Stimulated activated CD8-positive, alpha-beta memory T cell treated with anti-CD3 and anti-CD28 coated beads, Interleukin-4, amount 100 ng/mL, for 24 hours (primary cell): ENCODE measurements at places on chromosomes 5 and 9.

- DNase-seq = no peak
These were observed 527.2 kb downstream of the KCTD16 start for GRCh38 chr5:144697847-144698262.

GRCh38 chr9:133389562-133389961 is 13.4 kb downstream of the STKLD1 start:
- no peak for DNase-seq

DNA sequence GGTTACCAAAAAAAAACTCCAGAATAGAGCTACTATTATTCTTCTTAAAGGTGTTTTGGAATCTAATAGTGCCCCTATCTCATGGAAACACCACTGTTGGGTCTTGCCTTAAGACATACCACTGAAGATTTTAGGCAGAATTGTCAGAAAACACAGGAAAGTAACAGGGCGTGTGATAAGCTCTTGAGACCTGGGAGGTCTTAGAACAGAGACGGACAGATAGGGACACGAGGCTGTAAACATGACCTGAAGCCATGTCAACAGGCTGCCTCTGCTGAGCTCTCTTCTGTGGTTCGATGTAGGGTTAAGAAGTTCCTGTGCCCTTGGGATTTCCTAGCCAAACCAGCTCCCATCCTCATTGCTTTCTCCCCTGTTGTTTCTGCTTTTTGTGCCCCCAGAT is 69.3 kb downstream of the CTSL start:
- DNase-seq = no peak

GRCh38 chr9:38103340-38103739 is 34.3 kb upstream of the SHB start:
- DNase-seq = no peak

GRCh38 chr5:54736003-54736797 is 218.6 kb downstream of the SNX18 start:
- DNase-seq = no peak

GRCh38 chr9:121296213-121297127 is 28.5 kb downstream of the GSN start:
- no peak for DNase-seq

- no peak for DNase-seq
These were observed 192.1 kb downstream of the TSSK1B start for GRCh38 chr5:113242481-113243348.

DNA sequence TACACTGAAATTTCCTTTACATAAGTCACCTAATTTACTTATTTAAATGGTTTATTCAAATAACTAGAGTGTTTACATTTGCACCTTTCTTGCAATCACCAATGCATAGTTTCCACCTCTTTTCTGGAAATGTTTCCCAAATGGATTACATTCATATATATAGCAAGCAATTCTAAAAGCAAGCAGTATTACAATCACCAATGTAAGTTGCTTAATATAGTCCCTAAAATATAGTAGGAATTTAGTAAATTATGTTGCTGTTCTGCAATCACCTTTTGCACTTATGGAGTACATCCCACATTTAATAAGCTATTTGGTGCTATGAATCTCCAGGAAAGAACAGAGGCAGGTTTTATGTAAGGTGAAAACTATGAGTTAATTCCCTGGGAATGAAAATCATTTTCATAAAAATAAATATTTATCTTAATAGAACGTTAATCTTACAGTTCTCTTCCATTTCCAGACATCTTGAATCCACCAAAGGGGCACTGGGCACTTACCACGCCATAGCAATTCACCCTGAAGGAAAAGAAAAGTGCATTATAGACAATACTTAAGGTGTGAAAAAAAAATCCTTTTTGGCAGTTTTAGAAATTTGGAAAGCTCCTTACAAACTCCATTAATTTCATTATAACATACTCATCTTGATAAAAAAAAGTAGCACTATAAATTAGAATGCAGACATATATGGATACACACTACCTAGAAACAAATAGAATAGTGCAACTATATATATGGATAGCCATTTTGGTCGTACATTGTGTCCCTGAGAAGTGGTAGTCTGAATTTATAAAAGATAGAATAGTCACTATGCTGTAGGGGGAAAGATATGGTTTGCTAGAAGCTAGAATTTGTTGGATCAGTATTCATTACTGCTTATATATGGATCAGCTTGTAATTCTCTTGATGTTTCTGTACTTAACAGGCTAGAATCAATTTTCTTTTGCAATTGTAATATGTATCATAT is 47.1 kb downstream of the ALDH1A1 start:
- DNase-seq = no peak

DNA sequence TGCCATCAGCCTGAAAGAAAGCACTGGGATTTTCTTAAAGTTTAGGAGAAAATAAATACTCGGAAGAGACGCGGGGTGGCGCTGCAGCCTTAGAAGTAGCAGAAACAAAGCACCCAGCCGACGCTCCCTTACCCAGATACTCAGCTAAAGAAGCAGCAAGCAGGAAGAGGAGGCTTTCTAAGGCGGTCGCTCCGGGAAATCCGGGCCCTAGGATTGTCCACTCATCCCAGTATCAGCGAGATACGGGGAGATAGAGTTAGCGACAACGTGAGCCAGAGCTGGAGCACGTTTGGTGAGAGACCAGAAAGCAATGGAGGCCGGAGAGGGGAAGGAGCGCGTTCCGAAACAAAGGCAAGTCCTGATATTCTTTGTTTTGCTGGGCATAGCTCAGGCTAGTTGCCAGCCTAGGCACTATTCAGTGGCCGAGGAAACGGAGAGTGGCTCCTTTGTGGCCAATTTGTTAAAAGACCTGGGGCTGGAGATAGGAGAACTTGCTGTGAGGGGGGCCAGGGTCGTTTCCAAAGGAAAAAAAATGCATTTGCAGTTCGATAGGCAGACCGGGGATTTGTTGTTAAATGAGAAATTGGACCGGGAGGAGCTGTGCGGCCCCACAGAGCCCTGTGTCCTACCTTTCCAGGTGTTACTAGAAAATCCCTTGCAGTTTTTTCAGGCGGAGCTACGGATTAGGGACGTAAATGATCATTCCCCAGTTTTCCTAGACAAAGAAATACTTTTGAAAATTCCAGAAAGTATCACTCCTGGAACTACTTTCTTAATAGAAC is at the start of gene PCDHB2:
TSS of gene PCDHB2 (plus strand) at position 135 of the 782 bp plus-strand sequence. CDS start at position 311, 176 bp downstream.
- DNase-seq = no peak

DNA sequence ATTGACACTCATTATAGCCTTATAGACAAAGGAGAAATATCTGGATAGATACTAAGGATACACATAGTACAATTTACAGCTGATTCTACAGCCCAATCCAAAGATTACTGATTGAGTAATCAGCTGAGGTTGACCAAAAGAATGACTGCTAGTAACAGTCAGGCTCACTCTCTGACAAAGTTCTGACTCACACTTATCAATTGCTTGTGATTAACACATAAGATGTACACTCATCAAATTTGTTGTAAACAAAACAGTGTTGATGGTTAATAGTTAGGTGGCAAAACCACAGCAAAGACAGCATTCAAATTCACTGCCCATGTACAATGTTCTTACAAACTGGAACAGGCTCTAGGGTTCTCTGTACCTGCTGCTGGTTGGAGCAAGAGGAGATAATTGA is 422.7 kb downstream of the TLE1 start:
- DNase-seq = no peak

GRCh38 chr5:4734348-4734747 is 405.8 kb upstream of the ADAMTS16 start:
- no peak for DNase-seq

DNA sequence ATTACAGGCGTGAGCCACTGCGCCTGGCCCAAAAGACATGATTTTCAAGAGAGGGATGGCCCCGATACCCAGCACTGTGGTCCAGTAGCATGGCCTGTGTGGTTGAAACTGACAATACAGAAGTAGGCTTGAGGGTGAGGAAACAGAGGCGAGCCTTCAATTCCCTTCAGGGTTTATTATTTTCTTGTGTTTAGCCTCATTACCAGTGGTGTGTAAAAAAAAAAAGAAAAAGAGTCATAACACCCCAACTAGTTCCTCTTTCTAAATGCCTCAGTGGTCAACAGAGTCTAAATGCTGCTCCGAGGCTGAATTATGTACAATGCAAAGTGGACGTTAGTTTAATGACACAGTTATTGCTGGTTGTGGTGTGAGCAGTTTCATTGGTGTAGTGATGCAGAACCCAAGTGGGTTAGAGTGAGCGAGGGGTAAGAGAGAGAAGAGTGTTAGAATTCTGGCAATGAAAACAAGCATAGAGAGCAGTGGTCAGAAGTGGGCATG is 58.8 kb downstream of the SNX30 start:
- no peak for DNase-seq

DNA sequence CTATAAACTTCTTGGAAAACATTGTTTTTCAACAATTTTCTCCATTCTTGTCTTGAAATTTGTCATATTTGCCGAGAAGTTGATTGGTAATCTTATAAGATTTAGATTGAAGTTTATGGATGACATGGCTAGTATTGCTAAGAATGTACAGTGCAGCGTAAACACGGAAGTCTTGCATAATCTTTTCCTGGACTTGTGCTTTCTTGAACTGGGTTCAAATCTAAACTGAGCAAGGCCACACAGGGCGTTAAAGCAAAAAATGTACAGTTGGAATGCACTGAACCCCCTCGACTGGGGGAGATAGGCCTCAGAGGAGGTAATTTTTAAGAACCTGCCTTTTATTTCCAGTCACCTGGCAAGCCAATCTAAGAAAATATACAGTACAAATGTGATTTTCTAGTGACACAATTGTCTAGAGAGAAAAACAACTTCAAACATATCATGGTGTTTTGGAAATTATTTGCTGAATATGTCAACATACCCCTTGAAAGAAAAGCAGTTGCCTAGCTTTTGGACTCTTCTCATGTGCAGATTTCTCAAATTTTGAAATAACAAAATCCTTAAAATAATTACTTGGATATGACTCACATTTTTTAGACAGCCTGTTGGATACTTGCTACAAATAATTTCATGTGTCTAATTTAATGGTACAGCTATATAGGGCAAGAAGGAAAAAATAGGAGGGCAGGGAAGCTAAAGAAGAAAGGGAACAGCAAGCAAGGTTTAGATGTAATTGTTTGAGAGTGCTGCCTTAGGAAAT is 18.5 kb upstream of the GAS1 start:
- DNase-seq = no peak

DNA sequence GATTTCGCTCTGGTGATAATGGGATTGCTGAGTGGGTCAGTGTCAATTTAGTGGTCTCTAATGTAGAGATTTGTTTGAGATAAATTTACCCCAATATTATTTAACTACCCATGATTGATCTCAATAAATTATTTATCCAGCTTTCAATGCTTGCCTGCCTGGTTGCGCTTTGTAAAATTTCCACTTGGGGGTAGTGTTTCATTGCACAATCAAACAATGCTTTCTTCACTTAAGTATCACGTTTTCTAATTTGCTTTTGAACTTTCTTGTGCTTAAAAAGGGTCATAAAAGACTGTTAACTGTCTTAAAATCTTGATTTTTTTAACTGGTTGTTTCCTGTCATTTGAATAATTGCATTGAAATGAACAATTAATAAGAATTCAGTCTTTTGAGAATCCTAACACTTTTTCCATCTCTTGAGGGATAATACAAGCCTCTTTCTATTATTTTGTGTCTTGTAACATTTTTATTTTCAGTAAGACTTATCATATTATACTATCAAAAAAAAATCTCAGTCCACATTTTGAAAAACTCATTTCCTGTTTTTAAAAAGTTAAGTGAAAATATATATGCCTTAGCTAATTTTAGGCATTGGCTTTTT is 18.7 kb downstream of the HSD17B4 start:
- DNase-seq = no peak

GRCh38 chr5:143161885-143162540 is 241.5 kb downstream of the NR3C1 start:
- no peak for DNase-seq

- no peak for DNase-seq
These were observed 118.2 kb downstream of the KLHL3 start for GRCh38 chr5:137617528-137618205.

- no peak for DNase-seq
These were observed 25.4 kb downstream of the EXOC3 start for GRCh38 chr5:468401-468800.

DNA sequence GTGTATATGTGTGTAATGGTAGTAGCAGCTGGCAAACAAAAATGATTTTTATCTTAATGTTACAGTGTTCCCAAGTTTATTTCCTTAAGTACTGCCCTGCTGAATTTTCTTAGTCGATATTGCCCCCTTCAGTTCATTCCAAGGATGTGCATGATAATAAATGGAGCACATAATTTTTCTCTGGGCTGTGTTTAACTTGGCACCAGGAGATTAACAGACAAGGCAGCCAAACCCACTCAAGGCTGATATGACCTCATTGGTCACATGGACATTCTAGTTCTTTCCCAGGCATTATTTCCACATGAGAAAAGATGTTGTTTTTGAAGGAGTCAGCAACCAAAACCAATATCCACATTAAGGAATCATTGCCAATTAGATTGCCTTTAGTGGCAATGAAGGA is 61.8 kb downstream of the COX7C start:
- DNase-seq = no peak

DNA sequence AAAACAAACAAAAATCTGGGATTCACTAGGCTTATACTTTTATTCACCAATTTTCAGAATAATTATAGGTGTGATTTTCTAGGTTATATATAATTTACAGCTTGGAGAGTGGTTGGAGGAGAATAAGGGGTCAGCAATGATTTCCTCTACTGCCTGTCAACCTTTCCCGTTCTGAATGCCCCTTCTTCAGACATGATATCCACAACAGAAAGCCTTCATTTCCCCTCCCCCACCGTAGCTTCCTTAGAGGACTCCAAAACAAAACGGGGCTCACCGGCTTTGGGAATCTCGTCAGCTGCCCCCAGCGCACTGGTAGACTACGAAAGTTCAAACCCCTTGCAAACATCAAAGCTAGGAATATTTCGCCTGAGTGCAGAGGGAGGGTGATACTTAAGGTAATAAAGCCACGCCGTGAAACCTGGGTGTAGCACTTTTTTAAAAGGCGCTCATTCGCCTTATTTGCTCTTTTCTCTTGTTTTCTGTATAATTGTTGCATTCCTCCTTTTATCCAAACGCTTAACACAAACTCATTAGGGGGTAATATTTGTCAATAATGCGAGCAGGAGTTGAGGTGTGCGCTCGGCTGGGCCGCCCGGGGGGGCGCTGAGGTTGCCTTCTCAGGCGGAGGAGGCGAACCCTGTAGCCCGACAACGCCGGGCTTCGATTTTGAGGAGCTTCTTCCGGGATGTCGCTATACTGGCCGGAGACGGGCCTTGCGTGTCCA is 2.4 kb downstream of the OTP start:
- no peak for DNase-seq

- DNase-seq = no peak
These were observed 47.0 kb upstream of the RETREG1 start for GRCh38 chr5:16663840-16664239.

GRCh38 chr9:121294151-121294743 is 26.3 kb downstream of the GSN start:
- DNase-seq = no peak

- DNase-seq = no peak
These were observed 1096.9 kb upstream of the NUDT12 start for GRCh38 chr5:104659497-104659896.

DNA sequence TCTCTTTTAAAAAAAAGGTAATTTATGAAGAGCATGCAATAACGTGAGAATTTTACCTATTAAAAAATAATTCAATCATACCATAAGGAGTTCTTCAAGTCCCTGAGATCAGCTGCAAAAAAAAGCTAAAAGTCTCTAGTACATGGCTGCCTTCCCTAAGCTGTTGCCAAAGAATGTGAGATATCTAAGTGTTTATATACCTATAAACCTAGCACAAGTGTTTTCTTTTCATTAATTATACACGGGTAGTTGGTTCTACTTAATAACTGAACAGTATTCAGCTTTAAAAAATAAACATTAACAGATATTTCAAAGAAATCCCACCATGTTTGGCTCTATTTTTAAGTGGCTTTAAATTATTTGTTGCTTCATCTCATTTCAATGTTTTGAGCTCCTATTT is 25.9 kb downstream of the FNBP1 start:
- DNase-seq = no peak

GRCh38 chr5:38556599-38557307 is at the start of gene LIFR:
TSS of gene LIFR (minus strand) at chr5:38556646. CDS start at chr5:38530647, 25,999 bp downstream.
- DNase-seq = peak; percentile 27
